RPMI8226 (cell line): ENCODE measurements at places on chromosomes 16 and 17.

GRCh38 chr16:4693956-4694641, 737 bp downstream of the NUDT16L1 start:
- peak; percentile 77 for DNase-seq

DNA sequence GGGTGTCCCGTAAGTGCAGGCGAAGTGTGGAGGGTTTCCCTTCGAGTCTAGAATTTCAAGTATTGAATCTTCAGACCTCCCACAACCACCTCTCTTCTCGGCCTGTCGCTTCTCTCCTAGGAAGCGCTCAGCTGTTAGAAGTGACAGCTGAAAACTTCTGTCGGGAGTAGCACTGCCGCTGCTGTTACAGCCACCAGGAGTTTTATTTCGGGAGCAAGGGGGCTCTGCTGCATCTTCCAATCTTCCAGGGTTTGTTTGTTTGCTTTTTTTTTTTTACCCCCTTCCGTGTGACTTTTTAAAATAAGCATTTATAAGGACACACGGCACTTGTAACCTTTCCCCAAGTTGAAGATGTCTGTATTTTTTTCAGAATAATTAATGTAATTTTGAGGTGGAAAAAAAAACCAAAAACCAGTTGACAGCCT, 767 bp downstream of the RPS6KB1 start:
- DNase-seq = no peak

- DNase-seq = no peak
These were observed 19.5 kb downstream of the ATP2A3 start for GRCh38 chr17:3944485-3945388.

DNA sequence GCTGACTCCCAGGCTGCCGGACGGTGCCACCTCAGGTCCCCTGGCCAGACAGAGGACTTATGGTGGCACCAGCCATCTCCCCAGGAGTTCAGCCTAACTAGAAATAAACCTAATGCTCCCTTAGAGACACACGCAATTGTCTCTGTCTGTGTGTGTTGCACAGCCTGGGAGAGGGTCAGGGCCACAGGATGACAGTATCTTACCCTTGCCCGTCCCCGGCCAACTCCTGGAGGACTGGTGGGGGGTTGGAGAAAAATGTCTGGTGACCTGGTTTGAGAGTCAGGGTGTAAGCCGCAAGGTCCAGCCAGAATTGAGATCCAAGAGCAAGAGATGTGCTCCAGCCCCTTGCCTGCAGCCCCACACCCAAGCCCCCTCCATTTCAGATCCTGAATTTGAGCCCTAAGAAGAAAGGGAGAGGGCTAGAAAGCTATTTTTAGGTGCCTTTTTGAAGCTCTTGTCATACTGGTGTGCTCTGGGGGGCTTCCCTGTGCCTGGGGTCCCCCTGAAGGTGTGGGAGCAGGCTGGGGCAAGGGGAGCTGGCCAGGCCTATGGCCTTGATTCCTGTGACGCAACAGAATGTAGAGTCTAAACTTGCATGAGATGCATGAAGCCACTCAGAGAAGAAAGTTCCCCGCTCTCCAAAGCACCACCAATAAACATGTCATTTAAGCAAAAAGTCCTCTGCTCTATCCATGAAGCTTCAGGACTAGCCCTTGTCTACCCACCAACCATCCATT, 12.9 kb downstream of the ZNF319 start:
- DNase-seq = no peak

GRCh38 chr17:38590988-38591758, 14.6 kb downstream of the SRCIN1 start:
- DNase-seq = peak; percentile 78

DNA sequence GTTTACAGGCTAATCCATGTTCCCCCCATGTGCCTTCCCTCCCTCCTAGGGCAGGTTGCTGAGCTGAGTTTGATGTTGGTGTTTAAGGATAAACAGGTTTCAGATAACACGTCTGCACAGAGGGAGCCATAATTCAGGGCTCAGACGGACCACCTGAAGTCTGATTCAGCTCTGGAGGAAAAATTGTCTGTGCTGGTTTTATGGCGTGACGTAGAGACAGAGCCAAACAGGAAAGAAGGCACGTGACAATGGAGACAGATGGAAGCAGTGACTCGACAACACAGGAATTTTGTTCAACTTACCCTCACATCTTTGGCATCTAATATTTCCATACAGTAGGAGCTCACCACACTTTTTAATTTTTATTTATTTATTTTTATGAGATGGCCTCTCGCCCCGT, 10.7 kb upstream of the USP10 start:
- DNase-seq = no peak

GRCh38 chr17:42548070-42548837, 4.5 kb upstream of the HSD17B1 start:
- peak; percentile 90 for DNase-seq

- no peak for DNase-seq
These were observed 146.1 kb downstream of the SDK2 start for GRCh38 chr17:73498176-73498575.

- no peak for DNase-seq
These were observed 30.2 kb downstream of the MSI2 start for GRCh38 chr17:57286399-57287105.

DNA sequence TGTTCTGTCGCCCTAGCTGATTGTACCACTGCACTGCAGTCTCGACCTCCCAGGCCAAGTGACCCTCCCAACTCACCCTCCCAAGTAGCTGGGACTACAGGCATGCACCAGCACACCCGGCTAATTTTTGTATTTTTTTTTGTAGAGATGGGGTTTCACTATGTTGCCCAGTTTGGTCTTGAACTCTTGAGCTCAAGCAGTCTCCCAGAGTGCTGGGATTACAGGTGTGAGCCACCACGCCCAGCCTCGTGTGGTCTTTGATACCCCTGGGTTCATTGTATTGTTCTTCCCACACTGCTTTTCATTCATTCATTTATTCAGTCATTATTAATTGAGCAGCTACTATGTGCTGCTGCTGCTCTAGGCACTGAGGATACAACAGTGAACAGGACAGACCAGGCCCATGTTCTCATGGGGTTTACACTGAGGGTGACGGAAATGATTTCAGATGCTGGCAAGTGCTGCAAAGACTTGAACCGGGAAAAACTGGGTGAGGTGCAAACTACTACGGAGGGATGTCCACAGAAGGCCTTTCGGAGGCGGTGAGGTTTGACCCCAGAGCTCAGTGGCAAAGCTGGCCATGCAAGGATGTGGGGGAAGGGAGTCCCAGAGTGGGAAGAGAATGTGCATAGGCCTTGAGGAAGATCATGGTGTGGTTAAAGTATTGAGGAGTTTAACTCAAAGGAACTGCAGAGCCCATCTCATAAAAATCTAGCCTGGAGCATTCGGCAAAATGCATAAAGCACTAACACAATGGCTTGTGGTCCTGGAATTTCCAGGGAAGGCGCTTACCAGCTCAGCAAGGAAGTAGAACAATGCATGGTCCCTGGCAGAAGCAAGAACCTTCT, 10.9 kb downstream of the ABCC1 start:
- no peak for DNase-seq

- DNase-seq = no peak
These were observed 138.3 kb downstream of the UTP18 start for GRCh38 chr17:51398687-51399086.

DNA sequence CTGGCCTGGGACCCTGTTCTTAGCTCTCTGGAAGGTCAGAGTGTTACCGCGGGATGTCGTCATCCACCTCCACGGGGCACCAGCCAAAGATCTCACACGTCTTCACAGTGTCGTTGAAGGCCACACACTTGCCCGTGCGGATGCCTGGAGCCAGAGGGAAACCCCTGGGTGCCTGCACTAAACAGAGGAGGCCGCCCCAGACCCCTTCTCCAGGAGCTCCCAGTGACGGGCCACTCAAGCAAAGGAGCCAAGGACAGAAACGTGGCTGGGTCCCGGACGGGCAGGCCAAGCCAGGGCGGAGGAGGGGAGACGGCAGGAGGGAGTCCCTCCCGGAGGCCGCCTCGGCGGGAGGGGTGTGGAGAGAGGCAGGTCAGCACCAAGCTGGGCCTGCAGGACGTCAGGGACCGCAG, 11.0 kb upstream of the CAMKK1 start:
- no peak for DNase-seq
